Activated T-cell treated with anti-CD3 and anti-CD28 coated beads, Interleukin-2, amount 50 U/mL, for 1 hour (primary cell): ENCODE measurements at places on chromosomes 3 and 15.

DNA sequence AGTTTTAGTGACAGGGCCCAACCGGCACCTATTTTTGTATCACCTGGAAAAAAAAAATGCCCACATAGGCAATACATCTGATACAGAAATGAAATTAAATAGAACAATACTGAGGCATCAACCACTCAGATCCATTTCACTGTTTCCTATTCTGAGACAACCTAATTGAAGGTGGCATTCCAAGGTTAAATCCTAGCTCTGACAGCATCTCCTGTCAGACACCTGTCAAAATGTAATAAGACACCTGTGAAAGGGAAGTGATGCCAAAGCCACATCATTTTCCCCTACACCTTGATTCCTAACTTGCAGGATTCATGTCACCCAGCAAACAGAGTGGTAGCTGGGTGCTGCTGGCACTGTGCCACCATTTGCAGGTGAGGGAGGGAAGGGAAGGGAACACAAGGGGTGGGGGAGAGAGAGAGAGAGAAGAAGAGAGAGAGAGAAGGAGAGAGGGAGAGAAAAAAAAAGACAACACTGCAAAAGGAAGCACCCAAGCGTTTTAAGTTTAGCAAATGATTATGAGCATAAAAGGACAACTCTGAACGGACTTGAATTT is 1044.6 kb upstream of the CFAP20DC start:
- no peak for DNase-seq

DNA sequence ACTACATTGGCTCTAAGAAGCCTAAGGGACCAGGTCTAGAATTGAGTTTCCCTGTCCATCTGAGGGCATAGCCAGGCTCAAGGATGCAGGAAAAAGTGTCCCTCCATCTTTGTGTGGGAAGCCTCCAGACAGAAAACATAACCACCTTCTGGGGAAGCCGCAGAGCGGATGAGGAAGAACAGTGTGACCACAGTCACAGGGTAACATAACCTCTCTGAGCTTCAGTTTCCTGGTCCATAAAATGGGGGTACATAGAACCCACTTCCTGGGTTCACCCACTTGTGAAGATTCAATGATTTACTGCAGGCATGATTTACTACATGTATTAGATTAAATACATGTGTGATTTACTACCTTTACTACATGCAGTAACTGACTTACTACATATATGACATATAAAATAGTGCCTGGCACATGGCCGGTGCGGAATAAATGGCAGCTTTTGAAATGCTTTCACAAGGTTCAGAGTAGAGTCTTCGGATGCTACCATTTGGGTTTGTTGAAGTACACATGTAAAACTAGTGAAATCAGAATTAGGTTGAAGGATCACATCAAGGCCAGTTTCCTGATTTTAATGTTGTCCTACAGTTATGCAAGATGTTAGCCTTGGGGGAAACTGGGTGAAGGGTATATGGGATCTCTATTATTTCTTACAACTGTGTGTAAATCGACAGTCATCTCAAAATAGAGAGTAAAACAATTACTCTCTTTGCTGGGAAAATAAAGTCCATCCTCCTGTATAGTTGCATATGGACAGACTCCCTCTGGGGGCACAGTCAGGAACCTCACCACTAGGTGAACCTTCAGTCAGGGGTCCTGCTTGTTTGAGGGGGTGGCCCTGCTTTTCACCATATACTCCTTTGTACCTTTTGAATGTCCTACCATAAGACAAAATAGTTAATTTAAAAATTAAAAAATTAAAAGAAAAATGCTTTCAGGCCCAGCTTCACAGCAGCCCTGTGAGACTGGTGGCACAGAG is 86.0 kb downstream of the SEMA5B start:
- no peak for DNase-seq

DNA sequence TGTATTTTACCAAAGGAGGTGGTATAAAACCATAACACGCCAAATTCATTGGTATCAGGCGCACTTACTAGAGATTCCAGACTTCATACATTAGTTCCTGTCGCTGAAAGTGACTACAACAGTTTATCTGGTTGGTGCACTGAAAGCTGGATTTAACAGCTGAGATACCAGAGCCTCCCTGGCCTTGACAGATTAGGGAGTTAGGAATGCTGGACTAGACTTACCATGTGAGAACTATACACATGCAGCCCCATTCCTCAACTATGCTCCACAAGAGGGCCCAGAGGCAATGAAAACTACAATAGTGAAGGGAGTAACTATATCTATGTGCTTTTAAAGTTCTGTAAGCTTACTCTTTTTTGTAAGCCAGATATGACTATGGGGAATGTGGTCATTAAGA is 174.4 kb downstream of the STAG1 start:
- DNase-seq, result no peak

GRCh38 chr3:50689558-50689957 is 14.8 kb downstream of the DOCK3 start:
- no peak for DNase-seq

GRCh38 chr15:62103431-62103830 is 36.7 kb downstream of the C2CD4A start:
- no peak for DNase-seq

GRCh38 chr3:159825216-159825854 is 163.3 kb upstream of the IL12A start:
- no peak for DNase-seq

GRCh38 chr3:194101592-194102432 is 34.1 kb upstream of the HES1 start:
- no peak for DNase-seq
